ENCODE measurements at places on chromosomes 5 and 9. TPM values are rescaled to one million over a fixed set of nuclear protein-coding genes. Genes with fewer than 3 reads are reported as not detected.

The ANXA1 gene
- total RNA-seq, result 30.9 TPM

The ADCY2 gene
- total RNA-seq, result not detected

The CDKN2B-AS1 gene
- 0.21 TPM for total RNA-seq

The STKLD1 gene
- total RNA-seq, result 0.82 TPM

The PLAC8L1 gene
- total RNA-seq, result 0.30 TPM

The SCAI gene
- 13.8 TPM for total RNA-seq

The OR1J4 gene
- not detected for total RNA-seq

The FUT7 gene
- 1.3 TPM for total RNA-seq

The PGM5 gene
- total RNA-seq, result not detected

The FOXD1 gene
- 0.23 TPM for total RNA-seq

The SLC6A18 gene
- not detected for total RNA-seq

The RCL1 gene
- total RNA-seq, result 27.0 TPM

The CDH9 gene
- total RNA-seq, result not detected

The ADRB2 gene
- not detected for total RNA-seq

The UBAC1 gene
- 41.7 TPM for total RNA-seq

The GPR21 gene
- 1.0 TPM for total RNA-seq

The SH3PXD2B gene
- 1.8 TPM for total RNA-seq

The MEGF10 gene
- total RNA-seq, result not detected
